Cardiac muscle cell (in vitro differentiated cells and primary cell): ENCODE measurements at places on chromosomes 13 and 19.

DNA sequence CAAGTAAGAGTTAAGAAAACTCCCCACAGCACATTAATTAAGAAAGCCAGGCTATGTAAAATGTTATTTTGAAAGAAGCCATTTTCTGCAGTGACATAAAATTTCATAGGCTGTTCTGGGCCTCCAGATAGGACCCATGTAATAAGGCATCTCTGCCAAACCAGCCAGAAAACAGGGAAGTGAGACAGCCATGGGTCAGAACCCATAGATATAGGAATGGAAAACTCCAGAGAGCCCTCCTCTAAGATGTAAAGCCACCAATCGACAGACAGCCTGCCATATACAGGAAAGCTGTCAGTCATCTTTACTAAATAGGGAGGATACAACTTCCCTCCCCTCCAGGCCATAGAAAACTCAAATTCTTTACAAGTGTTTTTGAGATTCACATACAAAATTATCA is 493.3 kb downstream of the COG6 start:
- no peak for DNase-seq
- H3K36me3 ChIP-seq, result no peaks in the 10 kb centered on the region
- no peak overlapping the region for H3K27ac ChIP-seq
- H3K4me1 ChIP-seq, result no peaks in the 10 kb centered on the region
- H3K4me3 ChIP-seq, result no peak overlapping the region

- no peaks in the 10 kb centered on the region for H3K27me3 ChIP-seq
- no peak overlapping the region for H3K27ac ChIP-seq
- H3K36me3 ChIP-seq, result no peaks in the 10 kb centered on the region
- H3K4me3 ChIP-seq, result no peak overlapping the region
Measured at GRCh38 chr13:113647351-113648215, 10.4 kb downstream of the ATP4B start.

DNA sequence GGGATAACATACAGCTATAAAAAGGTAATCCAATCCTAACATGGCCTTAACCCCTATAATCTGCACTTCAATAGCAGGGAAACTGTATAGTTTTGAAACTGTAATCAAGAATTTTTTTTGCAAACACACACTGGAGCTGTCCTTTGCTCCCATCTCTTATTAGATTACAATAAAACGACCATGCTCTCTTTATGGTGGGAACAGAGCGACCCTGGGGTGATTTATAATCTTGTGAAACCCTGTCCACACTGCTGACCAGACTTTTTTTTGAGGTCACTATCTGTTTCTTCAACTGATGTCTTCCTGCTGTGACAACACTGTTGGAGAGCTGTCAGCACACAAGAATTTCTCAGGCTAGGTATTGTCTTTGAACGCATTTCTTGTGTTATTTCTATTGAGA is 35.3 kb downstream of the DACH1 start:
- no peak overlapping the region for H3K4me3 ChIP-seq
- no peak for DNase-seq
- no peaks in the 10 kb centered on the region for H3K36me3 ChIP-seq
- H3K4me1 ChIP-seq, result peaks cover 34% of the 10 kb centered on the region

DNA sequence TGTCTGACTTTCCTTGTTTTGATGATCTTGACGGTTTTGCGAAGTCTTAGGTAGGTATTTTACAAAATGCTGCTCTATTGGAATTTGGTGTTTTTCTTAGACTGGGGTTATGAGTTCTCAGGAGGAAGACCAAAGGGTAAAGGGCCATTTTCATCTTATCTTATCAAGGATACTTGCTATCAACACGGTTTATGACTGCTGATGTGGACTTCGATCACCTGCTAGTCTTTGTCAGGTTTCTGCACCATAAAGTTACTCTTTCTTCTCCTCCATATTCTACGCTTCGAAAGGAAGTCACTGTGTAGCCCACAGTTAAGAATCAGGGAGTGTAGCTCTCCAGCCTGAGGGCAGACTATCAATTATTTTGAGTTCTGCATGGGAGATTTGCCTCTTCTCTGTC is 7.4 kb upstream of the CEBPG start:
- H3K4me1 ChIP-seq, result no peaks in the 10 kb centered on the region
- H3K27ac ChIP-seq, result no peak overlapping the region
- no peak overlapping the region for H3K4me3 ChIP-seq
- no peaks in the 10 kb centered on the region for H3K36me3 ChIP-seq

- DNase-seq, result peak; percentile 100
- peak within 1 kb of the TSS; percentile 19 for H3K4me3 ChIP-seq
- H3K27me3 ChIP-seq, result no peaks in the 10 kb centered on the region
- no peaks in the 10 kb centered on the region for H3K36me3 ChIP-seq
- H3K4me1 ChIP-seq, result peaks cover 4% of the 10 kb centered on the region
- peak within 1 kb of the TSS; percentile 82 for H3K27ac ChIP-seq
Measured at GRCh38 chr19:48363810-48364597, at the start of the genes SYNGR4 and TMEM143. TSS of gene SYNGR4 (plus strand) at chr19:48364367. CDS start at chr19:48365843, 1,476 bp downstream. TSS of gene TMEM143 (minus strand) at chr19:48363940. CDS start at chr19:48363920, 20 bp downstream.

DNA sequence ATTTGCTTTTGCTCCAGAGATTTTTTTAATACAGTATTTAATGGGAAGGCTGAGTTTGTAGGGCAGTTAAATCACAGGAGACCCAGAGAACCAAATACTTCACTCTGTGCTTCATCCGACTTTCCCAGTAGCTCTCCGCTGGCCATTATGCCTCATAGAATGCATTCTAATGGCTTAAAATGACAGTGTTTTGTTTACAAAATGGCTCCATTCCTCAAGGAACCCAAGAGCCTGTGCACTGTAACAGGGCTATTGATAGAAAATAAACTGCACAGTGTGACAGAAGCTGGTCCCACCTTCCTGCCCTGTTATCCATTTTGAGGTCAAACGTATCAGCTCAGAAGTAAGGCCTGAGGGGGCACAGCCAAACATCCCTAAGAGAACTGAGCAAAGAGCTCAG is 136.5 kb downstream of the RAP2A start:
- no peak overlapping the region for H3K27ac ChIP-seq
- peaks cover 9% of the 10 kb centered on the region for H3K4me1 ChIP-seq
- no peaks in the 10 kb centered on the region for H3K27me3 ChIP-seq
- H3K36me3 ChIP-seq, result no peaks in the 10 kb centered on the region
- DNase-seq, result no peak

- no peak overlapping the region for H3K27ac ChIP-seq
- no peak for DNase-seq
- no peak overlapping the region for H3K4me3 ChIP-seq
- no peaks in the 10 kb centered on the region for H3K36me3 ChIP-seq
- peaks cover 81% of the 10 kb centered on the region for H3K27me3 ChIP-seq
- H3K4me1 ChIP-seq, result peaks cover 5% of the 10 kb centered on the region
Measured at GRCh38 chr19:42174958-42175734, 42.3 kb downstream of the DEDD2 start.

DNA sequence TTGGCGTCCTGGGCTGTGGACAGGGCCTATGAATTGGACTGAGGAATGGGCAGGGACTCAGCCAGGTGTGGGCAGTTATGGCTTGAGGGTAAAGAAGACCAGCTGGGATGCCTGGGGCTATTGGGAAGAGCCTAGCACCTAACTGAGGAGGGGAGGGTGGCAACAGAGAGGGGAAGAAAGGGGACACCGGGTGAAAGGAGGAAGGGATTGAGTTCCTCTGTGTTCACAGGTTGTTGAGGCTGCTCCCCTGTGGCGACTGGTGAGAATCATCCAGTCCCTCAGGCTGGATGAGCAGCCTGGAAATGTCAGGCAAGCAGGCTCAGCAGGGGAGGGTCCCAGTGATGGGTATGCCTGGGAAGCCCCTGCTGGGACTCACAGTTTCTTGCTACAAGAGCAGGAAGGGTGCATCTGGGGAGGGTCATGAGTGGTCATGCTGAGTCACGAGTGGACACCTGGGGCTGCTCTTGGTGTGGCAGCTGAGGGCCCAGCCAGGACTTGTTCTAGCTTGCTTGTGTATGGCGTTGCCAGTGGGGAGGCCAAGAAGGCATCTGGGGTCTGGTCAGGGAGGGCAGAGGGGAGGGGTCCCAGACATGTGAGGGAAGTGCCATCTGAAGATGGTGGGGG is 1.4 kb downstream of the ZNF324 start:
- H3K4me3 ChIP-seq, result no peak overlapping the region
- peaks cover 12% of the 10 kb centered on the region for H3K36me3 ChIP-seq
- no peaks in the 10 kb centered on the region for H3K4me1 ChIP-seq
- H3K27ac ChIP-seq, result no peak overlapping the region

DNA sequence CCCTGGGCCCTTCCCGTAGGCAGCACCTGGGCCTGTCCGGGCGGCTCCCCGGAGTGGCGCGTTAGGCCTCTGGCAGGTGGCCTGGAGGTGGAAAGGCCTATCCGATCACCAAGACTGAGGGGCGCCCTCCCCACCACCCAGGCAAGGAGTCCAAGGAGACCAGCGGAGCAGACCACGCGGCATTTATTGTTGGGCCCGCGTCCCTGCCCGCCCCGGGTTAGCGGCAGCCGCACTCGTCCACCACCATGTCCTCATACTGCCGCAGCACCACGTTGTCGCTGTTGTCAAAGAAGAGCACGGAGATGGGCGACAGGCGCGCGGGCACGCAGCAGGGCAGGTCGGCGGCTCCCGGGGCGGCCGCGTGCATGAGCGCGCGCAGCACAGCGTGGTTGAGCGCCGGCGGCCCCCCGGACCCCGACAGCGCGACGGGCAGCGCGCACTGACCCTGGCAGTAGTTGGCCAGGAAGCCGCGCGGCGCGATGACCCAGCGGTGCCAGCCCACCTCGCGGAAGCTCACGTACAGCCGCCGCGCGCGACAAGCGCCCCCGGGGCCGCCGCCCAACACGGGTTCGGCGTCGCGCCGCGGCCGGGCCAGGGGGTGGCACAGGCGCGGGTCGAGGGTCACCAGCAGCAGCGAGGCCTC is 27.5 kb downstream of the CERS1 start:
- peaks cover 22% of the 10 kb centered on the region for H3K36me3 ChIP-seq
- no peaks in the 10 kb centered on the region for H3K27me3 ChIP-seq
- peaks cover 5% of the 10 kb centered on the region for H3K4me1 ChIP-seq

DNA sequence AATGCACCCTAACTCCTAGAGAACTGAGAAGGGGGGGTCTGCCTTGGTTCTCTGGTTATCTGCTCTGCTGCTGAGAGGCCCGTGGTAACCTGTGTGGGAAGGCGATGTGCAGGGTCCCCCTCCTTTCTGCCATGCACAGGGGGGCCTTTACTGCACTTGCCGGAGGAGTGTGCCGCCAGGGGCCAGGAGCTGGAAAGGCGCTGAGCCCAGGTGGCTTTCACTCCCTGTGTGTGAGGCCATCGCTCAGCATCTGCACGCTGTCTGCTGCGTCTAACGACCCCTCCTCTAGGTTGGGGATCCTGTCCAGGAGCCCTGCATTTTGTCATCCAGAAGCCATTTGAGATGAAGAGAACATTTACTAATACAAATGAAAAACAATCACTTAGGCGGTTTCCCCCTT is 37.0 kb upstream of the TEX29 start:
- no peak overlapping the region for H3K27ac ChIP-seq
- H3K36me3 ChIP-seq, result peaks cover 20% of the 10 kb centered on the region
- no peak for DNase-seq
- H3K4me1 ChIP-seq, result peaks cover 32% of the 10 kb centered on the region

GRCh38 chr13:51339952-51340732 is 651 bp downstream of the SERPINE3 start:
- H3K36me3 ChIP-seq, result no peaks in the 10 kb centered on the region
- H3K4me3 ChIP-seq, result no peak overlapping the region
- H3K27ac ChIP-seq, result no peak overlapping the region
- no peaks in the 10 kb centered on the region for H3K4me1 ChIP-seq
- H3K27me3 ChIP-seq, result no peaks in the 10 kb centered on the region

GRCh38 chr19:36686365-36687213 is 823 bp upstream of the ZNF567 start:
- H3K4me1 ChIP-seq, result peaks cover 8% of the 10 kb centered on the region
- peaks cover 22% of the 10 kb centered on the region for H3K36me3 ChIP-seq
- H3K4me3 ChIP-seq, result peak overlapping the region; percentile 49
- DNase-seq, result peak; percentile 9

- H3K27me3 ChIP-seq, result no peaks in the 10 kb centered on the region
- peaks cover 3% of the 10 kb centered on the region for H3K4me1 ChIP-seq
- peaks cover 7% of the 10 kb centered on the region for H3K36me3 ChIP-seq
- H3K27ac ChIP-seq, result no peak overlapping the region
- no peak overlapping the region for H3K4me3 ChIP-seq
Measured at GRCh38 chr19:35251456-35251855, 2.7 kb downstream of the LSR start.

GRCh38 chr13:29480893-29481525 is 114.5 kb downstream of the SLC7A1 start:
- no peak for DNase-seq
- H3K4me1 ChIP-seq, result peaks cover 30% of the 10 kb centered on the region
- no peak overlapping the region for H3K27ac ChIP-seq
- no peak overlapping the region for H3K4me3 ChIP-seq
- H3K36me3 ChIP-seq, result no peaks in the 10 kb centered on the region

GRCh38 chr19:46392252-46392801 is 21.0 kb downstream of the CCDC8 start:
- H3K36me3 ChIP-seq, result peaks cover 27% of the 10 kb centered on the region
- H3K4me1 ChIP-seq, result no peaks in the 10 kb centered on the region
- H3K4me3 ChIP-seq, result no peak overlapping the region
- peak overlapping the region; percentile 72 for H3K27ac ChIP-seq
- no peak for DNase-seq
- no peaks in the 10 kb centered on the region for H3K27me3 ChIP-seq

DNA sequence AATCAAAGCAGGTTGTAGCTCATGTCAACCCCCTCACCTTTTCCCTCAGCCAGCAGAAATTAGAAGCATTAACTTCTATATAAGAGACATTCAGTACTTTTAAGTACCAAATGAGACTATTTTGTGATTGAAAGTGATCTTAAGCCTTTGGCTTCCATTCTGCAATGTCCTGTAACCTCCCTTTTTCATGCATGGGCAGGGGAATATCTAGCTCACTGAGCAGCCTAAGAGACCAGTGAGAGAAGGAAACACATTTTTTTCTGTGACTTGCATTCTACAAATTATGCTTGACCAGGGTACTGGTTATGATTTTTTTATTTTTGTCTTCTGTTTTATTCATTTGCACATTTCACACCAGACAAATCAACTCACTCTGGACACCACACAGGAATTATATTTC is 369.6 kb downstream of the KCTD12 start:
- H3K4me3 ChIP-seq, result no peak overlapping the region
- peaks cover 8% of the 10 kb centered on the region for H3K4me1 ChIP-seq
- no peaks in the 10 kb centered on the region for H3K36me3 ChIP-seq
- H3K27me3 ChIP-seq, result no peaks in the 10 kb centered on the region

DNA sequence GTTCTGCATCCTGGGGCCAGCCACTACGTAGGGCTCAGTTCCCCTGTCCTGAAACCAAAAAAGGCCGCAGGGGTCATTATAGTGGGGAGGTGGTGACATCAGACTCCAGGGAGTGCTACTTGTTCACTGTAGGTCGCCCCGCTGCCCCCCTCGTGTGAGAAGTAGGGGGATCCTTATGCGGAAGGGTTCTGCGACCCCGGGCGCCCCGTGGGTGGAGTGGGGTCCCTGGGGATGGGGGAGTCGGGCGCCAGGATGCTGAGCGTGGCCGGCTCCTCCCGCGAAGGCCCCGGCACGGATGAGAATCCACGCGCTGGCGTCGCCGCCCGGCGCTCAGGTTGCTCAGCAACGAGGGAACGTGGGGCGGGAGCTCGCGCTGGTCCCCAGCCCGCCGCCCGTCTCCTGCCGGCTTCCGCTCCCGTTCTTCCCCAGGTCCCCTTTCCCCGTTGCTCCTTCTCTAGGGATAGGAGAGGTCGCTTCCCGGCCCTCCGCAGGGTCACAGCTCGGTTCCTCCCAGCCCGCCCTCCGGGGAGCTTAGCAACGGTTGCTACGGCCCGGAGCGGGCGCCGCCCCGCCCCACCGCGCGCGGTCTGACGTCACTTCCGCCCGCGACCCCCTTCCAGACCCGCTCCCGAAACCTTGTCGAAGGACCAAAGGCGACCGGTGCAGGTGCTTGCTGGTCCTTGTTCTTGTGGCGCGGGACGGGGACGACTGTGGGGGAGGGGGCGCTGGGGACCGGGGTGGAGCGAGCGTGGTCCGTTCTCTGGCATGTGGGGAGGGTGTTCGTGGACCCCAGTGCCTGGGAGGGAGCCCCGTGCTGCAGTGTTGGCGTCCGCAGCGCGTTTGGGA is at the start of gene NAT14:
Gene NAT14, plus strand, starts transcription at position 596 of the 846 bp plus-strand sequence. CDS start 521 bp downstream, outside the sequence.
- peak within 1 kb of the TSS; percentile 87 for H3K4me3 ChIP-seq
- H3K27me3 ChIP-seq, result no peaks in the 10 kb centered on the region
- peak within 1 kb of the TSS; percentile 67 for H3K27ac ChIP-seq
- peaks cover 2% of the 10 kb centered on the region for H3K36me3 ChIP-seq
